ENCODE measurements at places on chromosomes 2 and 18.

DNA sequence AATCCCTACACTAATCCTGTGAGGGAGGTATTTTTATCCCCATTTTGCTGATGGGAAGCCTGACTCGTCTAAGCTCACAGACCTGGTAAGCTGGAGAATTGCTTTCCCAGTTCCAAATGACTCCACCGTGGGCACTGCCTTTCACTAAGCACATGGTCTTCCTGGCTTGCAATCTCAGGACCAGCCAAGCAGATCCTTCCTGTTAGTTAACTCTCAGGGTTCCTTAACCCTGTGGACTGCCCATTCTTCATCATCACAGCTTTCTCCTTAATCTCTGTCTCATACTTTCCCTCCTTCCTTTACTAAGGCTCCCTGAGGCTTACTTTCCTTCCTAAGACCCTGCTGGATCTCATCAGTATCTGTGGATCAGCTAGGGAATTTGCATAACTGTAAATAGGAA, 122.2 kb upstream of the ZEB2 start:
- no peak for DNase-seq

DNA sequence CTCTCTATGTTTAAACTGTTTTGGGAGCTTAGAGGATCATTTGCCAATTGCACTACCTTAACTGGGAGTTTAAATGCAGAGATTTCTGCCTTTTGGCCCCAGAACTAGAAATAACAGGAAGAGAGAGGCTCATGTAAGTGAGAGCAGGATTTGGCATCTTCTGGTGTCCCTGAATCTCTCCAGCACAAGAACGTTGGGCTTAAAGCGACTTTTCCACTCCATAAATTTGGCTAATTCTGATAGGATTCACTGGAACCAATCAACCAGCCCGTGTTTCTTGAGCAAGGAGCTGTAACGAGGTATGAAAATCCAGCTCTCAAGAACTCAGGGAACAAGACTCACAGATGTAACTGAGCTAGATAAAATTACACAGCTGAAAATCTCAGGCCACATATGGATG, 181.0 kb downstream of the C1D start:
- no peak for DNase-seq

GRCh38 chr18:55811925-55812324, 223.9 kb upstream of the TCF4 start:
- no peak for DNase-seq

DNA sequence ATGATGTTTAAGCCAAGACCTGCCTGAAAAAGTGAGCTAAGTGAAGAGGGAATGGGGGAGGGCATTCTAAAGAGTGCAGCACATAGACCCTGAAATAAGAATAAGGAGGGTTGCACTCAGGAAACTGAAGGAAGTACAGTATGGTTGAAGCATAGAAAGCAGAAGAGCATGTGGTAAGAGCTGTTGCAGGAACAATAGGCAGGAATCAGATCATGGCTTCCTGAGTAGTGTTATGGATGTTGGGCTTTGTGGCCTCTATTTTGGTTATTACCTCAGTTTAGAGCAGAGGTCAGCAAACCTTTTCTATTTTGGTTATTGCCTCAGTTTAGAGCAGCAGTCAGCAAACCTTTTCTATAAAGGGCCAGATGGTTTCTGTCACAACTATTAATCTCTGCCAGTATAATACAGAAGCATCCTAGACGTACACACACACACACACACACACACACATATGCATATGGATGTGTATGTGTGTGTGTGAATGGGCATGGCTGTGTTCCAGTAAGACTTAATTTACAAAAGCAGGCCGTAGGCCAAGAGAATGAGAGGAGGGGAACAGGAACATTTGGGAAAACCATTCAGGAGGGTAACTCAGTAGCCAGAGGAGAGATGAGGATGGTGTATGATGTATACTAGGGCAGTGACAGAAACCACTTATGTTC, 91.1 kb upstream of the MYO3B start:
- DNase-seq: no peak
